ENCODE measurements at places on chromosomes 4 and X. TPM values are rescaled to one million over a fixed set of nuclear protein-coding genes. Genes with fewer than 3 reads are reported as not detected.

GRCh38 chr4:158371158-158371557 lies 150.5 kb upstream of the RXFP1 start:
- DNase-seq = no peak

DNA sequence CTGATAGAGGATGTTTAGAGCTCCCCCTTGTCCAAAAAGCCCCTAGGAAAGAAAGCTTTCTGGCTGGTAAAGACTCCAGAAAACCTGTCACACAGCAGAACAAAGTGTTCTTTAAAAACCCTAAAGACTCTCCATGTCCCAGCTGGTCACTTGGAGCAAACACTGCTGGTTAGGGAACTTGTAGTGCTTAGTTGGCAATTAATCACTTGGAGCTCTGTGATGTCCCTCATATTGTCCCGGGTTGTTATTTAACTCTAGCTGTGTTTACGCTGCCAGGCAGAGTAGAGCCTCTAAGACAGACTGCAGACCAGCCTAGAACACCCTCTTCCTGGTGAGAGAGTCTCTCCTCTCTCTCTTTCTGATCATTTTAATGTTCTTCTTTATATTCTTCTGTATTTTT lies 267.3 kb downstream of the BCOR start:
- no peak for DNase-seq

Gene XAGE1A
- 2.2 TPM for total RNA-seq

Gene PCDH19
- not detected for total RNA-seq

GRCh38 chrX:133723930-133724329 lies 261.5 kb downstream of the GPC3 start:
- DNase-seq = no peak

DNA sequence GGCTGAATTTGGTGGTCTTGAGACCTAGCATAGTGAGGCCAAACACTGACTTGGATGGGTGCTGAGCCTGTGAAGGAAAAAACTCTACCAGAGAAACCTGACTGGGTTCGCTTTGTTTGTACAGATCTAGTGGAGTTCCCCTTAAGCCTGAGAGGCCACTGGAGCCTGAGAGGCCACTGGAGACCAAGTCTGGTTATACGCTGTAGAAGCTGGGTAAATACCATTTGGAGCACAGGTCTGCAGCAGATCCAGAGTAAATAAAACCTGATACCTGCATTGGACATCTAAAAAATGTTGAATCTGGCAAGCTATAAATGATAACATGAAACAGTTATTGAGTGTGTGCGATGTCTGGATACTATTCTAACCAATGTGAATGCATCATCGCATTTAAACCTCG lies 104.3 kb upstream of the IGSF1 start:
- DNase-seq = no peak

Gene ADGRG2
- not detected for total RNA-seq

Gene ZBTB49
- 6.8 TPM for total RNA-seq

Gene CFAP97
- total RNA-seq = 28.7 TPM

- no peak for DNase-seq
Measured at GRCh38 chr4:155799116-155799793, 40.4 kb downstream of the GUCY1B1 start.

DNA sequence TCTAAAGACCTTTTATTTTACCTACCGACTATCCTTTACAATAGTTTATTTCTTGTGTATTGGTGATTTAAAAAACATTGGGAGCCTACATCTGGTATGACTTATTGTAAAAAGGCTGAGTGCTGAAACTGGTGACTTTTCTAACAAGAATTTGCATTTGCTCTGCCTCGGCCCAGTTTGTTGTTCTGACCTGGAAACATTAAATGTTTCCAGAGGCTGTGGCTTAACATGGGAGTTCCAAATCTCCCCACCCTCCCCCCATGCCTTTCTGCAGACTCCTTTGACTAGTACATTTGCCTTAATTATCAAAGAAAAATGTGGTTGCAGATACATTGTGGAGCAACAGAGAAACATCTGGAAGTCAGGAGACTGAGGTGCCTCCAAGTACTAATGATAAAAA lies 39.8 kb downstream of the SPCS3 start:
- no peak for DNase-seq

DNA sequence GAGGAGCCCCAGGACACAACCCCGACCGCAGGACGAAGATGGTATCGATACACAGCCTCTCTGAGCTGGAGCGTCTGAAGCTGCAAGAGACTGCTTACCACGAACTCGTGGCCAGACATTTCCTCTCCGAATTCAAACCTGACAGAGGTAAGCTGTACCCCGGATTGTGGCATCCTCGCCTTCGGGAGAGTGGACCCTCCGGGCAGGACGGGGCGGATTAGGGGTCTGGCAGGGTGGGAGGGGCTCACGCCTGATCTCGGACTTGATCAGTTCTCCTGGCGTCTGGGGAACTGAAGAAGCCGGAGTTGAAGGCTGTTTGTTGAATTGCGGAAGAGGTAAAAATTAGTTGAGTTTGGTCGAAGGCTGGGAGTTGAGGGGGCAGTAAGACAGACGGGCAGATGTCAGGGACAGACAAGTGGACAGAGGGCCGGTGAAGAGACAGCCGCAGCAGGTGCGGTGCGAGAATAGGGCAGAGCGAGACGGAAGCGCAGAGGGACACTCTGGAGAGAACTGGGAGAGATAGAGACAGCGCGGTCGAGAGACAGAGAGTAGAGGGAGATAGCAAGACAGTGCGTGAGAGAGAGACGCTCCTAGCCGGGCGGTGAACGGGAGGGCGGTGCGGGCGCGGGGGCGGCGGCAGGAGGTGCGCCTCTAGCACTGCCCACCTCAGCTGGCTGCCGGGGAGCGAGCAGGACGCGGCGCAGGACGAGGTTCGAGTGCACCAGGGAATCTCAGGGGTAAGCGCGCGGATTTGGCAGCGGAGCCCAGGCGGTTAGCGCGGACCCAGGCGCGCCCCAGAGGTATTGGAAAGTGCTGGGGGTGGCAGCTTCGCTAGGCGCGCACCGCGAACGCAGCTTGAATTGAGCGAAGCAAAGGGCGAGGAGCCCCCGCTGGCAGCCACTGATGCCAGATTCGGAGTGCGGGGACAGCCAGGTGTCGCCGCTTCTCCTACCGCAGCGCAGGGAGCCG lies 23.9 kb downstream of the ARHGAP36 start:
- DNase-seq = no peak

DNA sequence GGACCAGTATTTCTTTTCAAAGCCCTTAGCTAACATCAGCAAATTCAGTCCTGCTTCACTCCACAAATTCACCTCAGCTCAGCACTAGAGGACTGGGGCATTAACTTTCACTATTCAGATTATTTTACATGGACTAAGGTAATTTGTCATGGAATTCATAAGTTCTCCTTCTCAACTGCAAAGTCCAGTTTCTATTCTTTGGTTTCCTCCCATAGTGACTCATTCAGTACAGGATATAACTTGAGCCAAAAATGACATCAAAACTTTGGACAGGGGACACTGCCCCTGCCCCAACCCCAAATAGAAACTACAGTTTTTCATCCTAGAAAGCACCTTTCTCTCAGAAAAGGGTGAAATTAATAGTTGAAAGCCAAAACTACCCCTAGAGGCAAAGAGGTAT lies 52.7 kb downstream of the COX7B2 start:
- DNase-seq = peak; percentile 15

GRCh38 chrX:8548446-8548845 lies 83.8 kb downstream of the VCX3B start:
- DNase-seq = no peak

- DNase-seq = no peak
Measured at GRCh38 chr4:150117094-150117493, 38.8 kb downstream of the DCLK2 start.

DNA sequence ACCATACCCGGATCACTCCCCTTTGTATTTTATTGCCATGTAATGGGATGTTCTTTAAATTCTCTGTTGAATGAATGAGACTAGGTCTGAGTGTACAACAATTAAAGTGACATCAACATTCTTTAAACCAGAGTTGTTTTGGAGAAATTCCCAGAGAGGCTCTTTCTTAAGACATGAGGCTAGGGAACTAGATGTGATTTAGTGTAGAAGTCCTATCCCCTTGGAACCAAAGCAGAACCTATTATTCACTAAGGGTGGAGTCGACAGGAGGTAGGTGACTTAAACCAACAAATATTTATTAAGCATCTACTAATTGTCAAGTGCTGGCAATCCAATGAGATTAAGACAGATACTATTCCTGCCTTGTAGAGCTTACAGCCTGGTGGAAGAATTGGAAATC lies 1.7 kb downstream of the EIF1AX start:
- DNase-seq = no peak

DNA sequence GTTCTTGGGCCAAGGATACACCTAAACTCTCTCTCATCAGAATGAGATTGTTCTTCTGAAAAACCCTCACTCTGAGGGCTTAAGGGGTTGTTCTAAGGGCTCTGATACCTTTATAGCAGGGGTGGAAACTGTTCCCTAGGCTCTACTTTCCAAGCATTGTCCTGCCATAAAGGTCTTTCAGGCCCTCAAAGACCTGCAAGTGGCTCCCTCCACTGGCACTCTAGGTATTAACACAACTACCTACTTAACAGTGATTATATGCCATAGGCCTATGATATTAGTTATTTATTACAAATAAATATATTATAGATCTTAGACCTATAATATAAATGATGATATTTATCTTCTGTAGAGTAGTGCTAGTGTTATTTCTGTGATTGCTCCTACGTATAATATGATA lies 473.7 kb upstream of the RPS6KA3 start:
- DNase-seq = no peak

Gene DCTD
- 99.3 TPM for total RNA-seq

DNA sequence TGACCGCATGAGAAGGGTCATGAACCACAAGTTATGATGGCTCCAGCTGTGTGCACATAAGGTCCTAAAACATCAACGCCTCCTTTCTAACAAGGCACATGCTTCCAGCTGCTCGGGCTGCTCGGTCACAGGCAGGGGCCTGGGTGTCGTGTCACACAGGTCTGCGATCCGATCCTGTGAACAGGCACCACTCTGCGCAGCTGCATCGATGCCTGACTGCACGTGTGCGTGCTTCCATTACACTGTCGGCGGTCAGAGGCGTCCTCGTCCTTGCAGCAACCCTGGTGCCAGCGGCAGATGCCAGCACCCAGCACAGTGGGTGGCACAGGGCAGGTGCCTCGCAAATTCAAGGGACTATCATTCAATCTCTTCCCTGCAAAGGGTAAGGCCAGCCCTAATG lies 23.9 kb downstream of the ZFYVE28 start:
- DNase-seq = no peak

DNA sequence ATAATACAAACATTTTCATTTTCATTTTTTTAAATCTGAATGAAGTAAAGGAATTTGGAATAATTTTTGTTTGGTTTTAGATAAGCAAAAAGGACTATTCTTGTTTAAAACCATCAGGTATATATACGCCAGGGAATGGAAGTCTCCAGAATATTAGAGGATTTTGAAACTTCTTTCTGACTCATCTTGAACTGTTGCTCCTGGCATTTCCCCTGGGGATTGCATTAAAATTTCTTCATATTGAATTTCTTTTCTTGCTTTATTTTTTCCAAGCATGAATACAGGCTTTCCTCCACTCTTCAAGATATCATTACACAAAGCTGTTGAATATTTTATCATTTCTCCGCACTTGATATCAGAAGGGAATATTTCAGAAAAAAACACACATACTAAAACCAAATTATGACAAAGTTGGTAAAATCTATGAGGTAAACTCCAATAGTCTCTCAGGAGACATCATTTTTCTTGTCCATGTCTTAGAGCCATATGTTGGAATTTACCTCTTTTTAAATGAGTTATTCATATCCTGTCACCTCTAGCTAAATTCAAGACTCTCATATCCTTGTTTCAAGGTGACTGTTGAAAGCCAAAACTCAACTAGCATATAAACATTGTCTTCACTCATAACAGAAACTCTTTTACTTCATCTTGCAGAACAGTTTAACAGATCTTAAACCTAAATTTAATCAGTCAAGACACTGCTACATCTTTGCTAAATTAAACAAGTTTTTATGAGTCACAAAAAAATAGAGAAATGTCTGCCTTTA lies 20.7 kb upstream of the CSN1S1 start:
- DNase-seq = no peak

Gene CT45A2
- total RNA-seq = 14.2 TPM

DNA sequence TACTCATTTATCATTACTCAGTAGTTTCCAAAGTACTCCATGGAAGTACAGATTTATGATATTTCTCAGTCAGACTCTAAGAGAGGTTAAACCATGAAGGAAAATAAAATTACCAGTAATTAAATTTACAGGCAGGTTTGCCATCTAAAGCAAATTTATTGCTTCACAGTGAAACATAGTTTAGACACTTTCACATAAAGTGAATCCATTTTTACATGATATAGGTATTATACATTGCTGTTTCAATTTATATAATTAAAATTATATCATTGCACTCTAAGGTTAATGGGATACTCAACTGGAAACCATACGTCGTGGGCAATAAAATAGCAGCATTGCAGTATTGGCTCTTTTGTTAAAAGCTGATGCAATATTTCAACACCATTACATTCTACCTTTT lies 202.8 kb downstream of the SLIT2 start:
- no peak for DNase-seq

DNA sequence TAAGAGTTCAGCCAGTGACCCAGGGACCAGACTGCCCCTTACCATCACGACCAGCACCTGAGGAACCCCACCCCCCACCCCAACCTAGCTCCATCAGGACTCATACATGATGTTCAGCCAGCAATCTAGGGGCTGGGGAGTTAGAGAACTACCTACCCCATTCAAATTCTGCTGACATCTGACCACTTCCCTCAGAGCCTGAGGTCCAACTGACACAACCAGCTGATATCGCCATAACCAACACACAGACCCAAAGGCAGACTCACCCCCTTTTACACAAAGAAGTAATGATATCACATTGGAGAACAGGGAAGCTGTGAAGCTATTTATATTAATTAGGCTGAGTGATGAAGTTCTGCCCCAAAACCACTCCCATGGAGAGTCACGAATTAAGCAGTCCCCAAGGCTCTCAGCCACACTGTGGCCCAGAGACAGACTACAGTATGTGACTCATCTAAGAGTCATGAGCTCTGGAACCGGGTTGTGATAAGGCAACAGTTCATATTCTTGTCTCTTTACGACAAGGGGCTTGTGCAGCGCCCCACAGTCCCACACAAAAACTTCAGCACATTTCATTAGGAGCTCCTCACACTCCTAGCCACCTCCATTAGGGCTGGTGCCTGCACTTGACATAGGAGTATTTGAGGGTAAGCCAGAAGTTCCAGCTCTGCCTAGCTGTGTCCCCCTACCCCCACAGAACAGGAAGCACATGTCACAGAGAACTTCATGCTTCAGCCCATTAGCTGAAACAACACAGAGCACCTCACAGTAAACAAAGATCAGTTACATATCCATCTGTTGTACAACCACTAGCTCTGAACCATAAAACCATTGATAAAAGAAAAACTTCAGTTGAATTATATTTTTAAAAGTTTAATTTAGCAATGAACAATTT lies 184.7 kb upstream of the ZCCHC13 start:
- peak; percentile 66 for DNase-seq

DNA sequence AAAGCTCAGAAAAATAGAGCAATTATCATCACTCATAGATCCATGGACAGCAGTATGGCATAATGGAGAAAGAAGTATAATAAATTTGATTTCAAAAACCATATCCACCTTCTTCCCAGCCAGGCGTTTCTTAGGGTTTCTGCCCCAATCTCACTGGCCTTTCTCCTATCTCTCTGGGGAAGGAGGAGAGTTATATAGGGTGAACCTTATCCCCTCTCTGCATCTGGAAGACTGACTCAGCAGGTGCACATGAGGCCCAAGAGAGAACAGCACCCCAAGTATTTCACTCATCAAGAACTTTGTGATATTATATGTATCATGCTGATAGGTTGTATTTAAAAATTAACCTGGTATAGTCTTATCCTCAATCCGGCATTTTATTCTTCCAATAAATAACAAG lies 318.8 kb upstream of the RASGEF1B start:
- no peak for DNase-seq

- no peak for DNase-seq
Measured at GRCh38 chr4:138889216-138889615, 126.4 kb upstream of the NOCT start.

Gene GYG2
- total RNA-seq = not detected

- no peak for DNase-seq
Measured at GRCh38 chrX:139784807-139785206, 76.8 kb upstream of the MCF2 start.
